Skin of body (tissue), 3 donors: ENCODE measurements at places on chromosomes 16 and 17. TPM values are rescaled to one million over a fixed set of nuclear protein-coding genes. Genes with fewer than 3 reads are reported as not detected.

CDR2L gene
- total RNA-seq = 3.6 TPM

HP gene
- total RNA-seq = 12.7 TPM

CD300E gene
- total RNA-seq = 1.2 TPM

FOXO3B gene
- 5.2 TPM for total RNA-seq

CA5A gene
- not detected for total RNA-seq

KRTAP17-1 gene
- 7.9 TPM for total RNA-seq

HBA2 gene
- 7,549 TPM for total RNA-seq

SMIM5 gene
- 7.2 TPM for total RNA-seq

NPIPB13 gene
- total RNA-seq = 1.6 TPM

C1QTNF8 gene
- total RNA-seq = not detected

MYO15B gene
- 117 TPM for total RNA-seq

LCAT gene
- total RNA-seq = 7.6 TPM

DDX52 gene
- 20.7 TPM for total RNA-seq

CCDC92B gene
- 0.10 TPM for total RNA-seq

ZNF205 gene
- 6.1 TPM for total RNA-seq

GRCh38 chr16:53207810-53208752 lies 153.3 kb downstream of the CHD9 start:
- peak; percentile 89 for DNase-seq

- DNase-seq = no peak
Observed at GRCh38 chr16:27625050-27625697, 75.2 kb downstream of the KATNIP start.

DNA sequence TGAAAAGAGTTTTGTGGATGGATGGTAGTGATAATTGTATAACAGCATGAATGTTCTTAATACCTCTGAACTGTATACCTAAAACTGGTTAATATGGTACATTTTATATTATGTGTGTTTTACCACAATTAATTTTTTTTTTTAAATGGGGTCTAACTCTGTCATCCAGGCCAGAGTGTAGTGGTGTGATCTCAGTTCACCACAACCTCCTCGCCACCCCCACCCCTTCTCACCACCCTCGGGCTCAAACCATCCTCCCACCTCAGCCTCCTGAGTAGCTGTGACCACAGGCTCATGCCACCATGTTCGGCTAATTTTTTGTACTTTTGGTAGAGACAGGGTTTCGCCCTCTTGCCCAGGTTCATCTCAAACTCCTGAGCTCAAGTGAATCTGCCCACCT lies 123.2 kb downstream of the CDRT15L2 start:
- no peak for DNase-seq

DNA sequence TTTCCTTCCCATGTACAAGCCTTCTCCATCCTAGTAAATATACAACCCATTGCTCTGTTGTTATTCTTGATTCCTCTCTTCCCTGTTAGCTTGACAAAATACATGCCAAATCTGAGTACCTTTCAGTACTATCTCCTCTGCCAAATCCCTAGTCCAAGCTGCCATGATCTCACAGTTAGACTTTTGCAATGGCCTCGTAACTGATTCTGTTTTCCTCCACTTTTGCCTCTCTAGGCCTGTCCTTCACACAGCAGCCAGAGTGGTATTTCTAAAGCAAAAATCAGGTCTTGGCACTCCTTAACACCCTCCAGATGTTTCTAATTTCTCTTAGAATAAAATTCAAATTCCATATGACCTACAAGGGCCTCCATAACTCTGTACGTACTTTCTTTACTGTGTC lies 153.0 kb upstream of the RBL2 start:
- DNase-seq = no peak

DNA sequence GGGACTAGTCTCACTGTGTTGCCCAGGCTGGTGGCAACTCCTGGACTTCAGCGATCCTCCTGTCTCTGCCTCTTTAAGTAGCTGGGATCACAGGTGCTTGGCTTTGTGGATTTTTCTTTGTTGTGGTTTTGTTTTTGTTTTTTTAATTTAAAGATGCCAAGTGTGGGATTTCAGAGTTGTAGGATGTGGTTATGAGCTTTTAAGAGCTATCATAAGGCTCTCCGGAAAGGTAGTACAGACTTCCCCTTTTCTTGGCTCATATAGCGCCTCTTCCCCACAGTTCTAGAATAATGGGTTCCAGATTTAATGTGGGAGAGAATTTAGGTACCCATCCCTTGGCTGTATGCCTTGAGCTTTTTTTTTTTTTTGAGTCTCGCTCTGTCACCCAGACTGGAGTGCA lies 17.1 kb downstream of the AKAP1 start:
- no peak for DNase-seq

- no peak for DNase-seq
Observed at GRCh38 chr17:58308985-58309917, 19.3 kb downstream of the TSPOAP1 start.

DNA sequence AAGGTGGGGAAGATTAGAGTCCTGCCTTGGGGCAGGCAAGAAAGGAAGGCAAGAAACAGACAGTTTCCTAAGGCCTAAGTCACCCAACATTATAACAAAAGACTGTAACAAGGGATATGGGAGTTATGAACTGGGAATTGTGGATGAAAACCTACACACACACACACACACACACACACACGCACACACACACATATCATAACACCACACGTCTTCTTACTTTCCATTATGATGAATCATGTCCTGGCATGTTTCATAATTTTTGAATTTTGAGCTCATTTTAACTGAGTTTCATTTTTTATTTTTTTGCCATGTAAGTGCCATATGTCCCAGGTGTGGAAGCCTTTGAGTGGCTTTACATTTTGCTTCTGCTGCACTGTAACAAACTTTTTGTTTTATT lies 29.9 kb downstream of the HS3ST2 start:
- DNase-seq = no peak

DNA sequence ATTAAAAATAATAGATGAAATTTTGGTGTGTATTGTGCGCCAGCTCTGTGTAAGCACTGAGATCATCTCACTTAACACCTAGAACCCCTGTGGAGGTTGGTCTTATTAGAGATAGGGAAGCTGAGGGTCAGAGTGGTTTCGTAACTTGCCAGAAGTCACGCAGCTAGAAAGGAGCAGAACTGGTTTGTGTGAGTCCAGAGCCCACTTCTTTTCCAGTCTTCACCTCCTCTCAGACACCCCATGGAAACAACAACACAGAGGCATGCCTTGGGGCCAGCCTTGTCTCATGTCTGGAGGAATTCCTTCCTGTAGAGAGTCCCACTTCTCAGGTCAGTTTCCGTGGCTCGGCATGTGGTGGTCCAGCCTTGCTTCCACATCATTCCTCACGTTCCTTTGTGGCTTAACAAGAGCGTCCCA lies 16.5 kb downstream of the YPEL2 start:
- no peak for DNase-seq

- DNase-seq = no peak
Observed at GRCh38 chr17:20721171-20721570, 141.6 kb downstream of the CDRT15L2 start.

DNA sequence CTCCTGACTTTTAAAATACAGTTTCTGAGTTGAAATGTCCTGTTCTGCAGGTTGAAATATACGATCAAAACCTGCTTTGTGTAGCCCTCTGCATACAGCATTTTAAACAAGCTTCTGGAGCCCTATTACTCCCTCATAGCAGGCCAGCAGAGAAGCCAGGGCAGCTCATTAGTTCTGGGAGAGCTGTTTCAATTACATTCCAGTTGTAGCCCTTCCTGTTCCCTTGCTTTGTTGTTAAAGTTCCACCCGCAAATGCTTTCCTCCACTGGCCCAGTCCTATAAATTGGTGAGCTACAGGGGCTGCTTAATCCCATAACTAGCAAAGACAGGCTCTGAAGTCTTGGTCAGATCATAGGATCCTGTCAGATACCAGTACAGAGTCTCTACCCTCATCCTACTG lies 162.5 kb downstream of the SLC39A11 start:
- DNase-seq = no peak

DNA sequence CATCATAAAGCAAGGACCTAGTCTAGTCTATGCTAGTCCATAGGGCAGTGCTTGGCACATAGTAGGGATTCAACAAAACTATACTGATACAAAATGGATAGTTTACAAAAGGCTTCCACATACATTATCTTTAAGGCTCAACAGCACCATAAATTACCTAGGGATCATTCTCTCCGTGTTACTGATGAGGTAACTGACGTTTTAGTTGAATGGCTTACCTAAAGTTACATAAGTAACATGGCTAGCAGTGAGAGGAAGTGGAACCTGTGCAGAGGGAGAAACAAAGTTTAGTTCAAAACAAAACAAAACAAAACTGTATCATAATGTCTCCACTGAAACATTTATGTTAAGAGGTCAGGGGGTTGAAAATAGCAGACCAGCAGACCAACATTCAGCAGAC lies 7.9 kb downstream of the RPTOR start:
- DNase-seq = no peak

DNA sequence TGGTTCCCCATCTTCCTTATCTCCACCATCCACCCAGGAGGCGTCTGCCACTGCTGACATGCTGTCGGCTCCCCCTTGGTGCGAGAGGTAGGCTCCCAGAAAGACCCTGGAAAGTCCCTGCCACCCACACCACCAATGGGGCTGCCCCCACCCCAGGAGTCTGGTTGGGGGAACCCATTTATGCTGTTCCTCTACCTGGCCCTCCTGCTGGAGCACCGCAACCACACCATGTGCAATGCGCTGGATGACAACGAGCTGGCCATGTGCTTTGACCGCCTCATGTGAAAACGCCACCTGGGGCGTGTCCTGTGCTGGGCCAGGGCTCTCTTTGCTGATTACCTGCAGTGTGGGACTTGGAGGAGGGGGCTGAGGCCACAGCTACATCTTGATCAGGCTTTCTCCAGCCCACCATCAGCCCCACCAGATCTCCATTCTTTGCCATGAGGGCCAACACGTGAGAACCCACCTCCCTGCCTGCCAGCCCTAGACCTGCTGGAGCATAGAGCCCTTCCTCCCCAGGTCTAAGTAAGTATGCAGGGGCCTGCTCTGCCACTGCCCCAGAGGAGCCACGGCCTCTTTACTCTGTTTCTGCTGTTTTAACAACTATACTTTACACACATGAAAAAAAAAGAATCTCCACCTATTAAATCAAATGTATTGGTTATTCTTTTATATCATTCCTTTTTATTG lies 7.9 kb upstream of the ALDH3A1 start:
- no peak for DNase-seq

GRCh38 chr16:1481906-1482835 lies 6.6 kb downstream of the PTX4 start:
- DNase-seq = no peak

DNA sequence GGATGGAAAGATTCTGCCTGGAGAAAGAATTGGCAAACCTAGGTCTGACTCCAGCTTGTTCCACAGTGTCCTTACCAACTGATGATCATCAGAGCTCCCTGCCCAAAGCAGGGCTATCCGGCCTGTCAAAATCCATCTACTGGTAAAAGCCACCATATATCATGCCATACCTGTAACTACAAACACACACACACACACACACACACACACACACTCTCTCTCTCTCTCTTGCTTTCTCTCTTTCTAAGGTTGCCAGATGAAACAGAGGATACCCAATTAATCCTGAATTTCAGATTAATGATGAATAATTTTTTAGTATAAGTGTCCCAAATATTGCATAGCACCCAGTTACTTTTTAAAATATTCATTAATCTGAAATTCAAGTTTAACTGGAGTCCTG lies 1.5 kb upstream of the MMP28 start:
- no peak for DNase-seq

DNA sequence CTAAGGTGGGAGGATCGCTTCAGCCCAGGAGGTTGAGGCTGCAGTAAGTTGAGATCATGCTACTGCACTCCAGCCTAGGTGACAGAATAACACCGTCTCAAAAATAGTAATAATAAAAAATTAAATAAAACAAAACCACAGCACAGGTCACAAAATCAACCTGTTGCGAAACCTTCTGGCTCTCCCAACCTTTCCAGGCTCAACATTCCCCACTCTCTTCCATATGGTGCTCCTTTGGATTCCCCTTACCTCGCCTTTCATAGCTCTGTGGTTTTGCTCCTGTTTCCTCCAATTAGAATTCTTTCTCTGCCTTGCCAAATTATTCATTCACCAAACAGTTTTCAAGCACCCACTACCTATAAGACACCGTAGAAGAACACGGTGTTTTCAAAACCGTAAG lies 4.7 kb downstream of the ZDHHC7 start:
- DNase-seq = no peak

DNA sequence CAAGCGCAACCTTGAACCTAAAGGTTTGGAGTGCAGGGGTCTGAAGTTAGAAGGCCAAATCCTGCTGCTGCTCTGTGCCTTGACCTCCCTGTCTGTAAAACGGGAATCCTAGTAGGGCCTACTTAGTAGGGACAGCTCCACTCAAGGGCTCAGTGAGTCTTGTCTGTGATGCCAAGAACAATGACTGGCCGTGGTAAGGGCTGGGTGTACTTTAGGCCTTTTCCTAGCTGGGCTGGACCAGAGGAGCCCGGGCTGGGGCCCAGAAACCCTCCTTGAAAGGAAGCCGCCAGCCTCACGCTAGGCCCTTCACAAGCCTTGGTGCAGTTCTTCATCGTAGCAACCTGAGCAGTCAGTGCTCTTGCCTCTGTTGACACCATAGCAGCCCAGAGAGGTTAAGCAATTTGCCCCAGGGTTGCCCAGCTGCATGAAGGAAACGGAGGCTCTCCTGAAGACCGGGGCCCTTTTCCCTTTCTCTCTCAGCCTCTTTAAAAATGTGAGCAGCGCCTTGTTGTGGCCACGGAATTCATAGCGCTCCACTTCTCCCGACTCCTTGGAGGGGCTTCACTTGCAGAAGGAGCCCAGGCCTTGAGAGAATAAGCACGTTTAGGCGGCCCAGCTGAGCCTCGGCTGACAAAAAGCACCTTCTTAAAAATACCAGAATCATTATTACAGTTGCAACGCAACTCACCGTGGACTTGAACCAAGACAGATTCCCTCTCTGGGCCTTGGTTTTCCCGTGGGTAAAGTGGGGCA lies 4.4 kb downstream of the NECAB2 start:
- no peak for DNase-seq

GRCh38 chr16:3780570-3780969 lies 63.2 kb upstream of the TRAP1 start:
- no peak for DNase-seq

GRCh38 chr16:62033065-62033464 lies 3.2 kb downstream of the CDH8 start:
- no peak for DNase-seq

- DNase-seq = no peak
Observed at GRCh38 chr16:11165349-11165748, 90.7 kb downstream of the SOCS1 start.

- DNase-seq = no peak
Observed at GRCh38 chr17:51365090-51365489, 104.7 kb downstream of the UTP18 start.
